CD4-positive, alpha-beta T cell (primary cell): ENCODE measurements at places on chromosomes 6 and 20.

GRCh38 chr6:45422503-45423110 lies 44.9 kb upstream of the SUPT3H start:
- DNase-seq: peak; percentile 68

GRCh38 chr6:99588618-99589289 lies 17.9 kb upstream of the PRDM13 start:
- peak; percentile 58 for DNase-seq

DNA sequence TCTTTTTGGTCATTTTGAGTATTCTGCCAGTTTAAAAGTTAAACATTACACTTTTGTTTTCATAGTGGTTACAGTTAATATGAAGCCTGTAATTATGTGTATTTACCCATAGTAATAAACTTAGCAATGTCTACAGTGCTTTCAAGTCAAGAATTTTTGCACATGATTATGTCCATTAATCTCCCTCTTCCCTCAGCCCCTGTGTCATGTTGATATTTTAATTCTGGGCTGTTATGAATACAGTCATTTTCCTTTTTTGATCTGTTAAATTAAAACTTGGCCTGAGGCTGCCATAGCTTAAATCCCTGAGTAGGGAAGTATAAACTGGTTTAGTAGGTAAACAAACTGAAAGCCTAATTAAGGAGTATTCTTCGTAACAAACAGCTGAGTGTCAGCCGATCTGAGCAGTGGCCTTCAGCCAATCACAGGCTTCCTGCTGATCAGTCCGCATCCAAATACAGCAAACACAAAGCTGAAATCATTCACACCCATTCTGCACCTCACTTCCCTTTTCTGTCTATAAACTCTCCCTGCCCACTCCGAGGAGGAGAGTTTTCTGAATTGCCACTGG lies 9.5 kb upstream of the SFT2D1 start:
- no peak for DNase-seq

- no peak for DNase-seq
Measured at GRCh38 chr20:36096435-36096834, 58.1 kb upstream of the EPB41L1 start.

DNA sequence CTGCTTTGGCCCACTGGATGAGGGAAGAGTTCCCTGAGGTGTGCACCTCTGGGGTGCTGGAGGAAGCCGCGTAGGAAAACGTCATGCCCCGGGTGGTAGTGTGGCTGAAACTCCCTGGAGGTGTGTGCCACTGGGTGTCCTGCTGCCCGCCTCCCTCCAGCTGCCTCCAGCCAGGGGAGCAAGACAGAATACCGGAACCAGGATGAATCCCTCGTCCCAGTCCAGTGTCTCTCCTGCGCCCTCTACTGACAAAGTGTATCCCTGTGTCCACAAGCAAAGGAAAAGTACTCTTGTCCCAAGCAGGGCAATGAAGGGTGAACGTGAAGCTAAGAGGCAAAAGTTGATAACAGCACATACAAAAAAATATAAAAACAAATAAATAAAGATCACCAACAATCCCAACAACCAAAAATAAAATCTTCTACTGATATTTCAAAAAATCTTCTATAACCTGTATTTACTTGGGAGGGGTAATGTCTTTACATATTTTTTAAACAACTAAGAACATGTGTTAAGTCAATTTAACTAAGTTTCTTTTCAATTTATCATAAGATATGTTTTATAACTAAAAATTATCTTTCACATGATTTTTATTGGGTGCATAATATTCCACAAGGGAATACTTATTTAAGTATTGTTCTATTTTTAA lies 437.6 kb downstream of the MAFB start:
- DNase-seq: no peak

- no peak for DNase-seq
Measured at GRCh38 chr20:9025011-9025410, 43.9 kb upstream of the PLCB4 start.

- DNase-seq: no peak
Measured at GRCh38 chr6:69914015-69914485, 47.7 kb downstream of the COL19A1 start.

DNA sequence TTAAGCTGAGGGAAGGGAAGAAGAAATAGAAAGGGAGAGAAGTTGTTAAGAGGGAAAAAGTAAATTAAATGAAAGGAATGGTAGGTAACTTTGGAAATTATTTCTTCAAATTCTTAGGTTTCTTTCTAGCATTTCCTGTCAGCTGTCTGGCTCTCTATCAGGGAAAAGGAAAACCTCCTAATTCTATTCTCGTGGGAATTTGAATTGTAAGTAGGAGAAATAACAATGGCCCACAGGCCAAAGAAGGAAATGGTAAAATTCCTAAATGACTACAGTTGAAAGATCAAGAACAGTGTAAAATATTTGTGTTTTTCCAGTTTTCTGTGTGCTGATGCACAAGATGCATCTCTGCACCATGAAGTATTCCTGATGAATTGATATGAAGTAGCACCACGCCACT lies 173.0 kb downstream of the IBTK start:
- DNase-seq: no peak
